Mesendoderm (in vitro differentiated cells): ENCODE measurements at places on chromosomes 2 and 18.

- peak; percentile 44 for DNase-seq
These were observed 13.3 kb upstream of the PRELID3A start for GRCh38 chr18:12394428-12394827.

- DNase-seq: no peak
These were observed 23.1 kb downstream of the RELCH start for GRCh38 chr18:62210138-62210537.

DNA sequence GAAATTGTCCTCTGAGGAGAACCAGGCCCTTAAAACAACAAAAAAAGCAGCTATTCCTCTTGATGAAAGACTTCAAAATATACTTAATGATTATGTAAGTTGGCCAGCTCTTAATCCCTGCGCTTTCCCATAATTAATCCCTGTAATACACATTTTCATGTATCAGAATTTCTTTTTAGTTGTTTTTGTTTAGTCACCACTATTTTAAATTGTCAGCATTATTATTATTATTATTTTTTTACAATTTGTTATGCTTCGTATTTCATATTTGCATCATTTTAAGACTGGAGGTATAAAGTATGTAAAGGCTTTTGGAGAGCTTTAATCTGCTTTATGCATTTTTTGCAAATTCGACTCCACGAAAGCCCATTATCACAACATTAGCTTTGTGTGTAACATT lies 152.9 kb downstream of the ACOXL start:
- DNase-seq: no peak

DNA sequence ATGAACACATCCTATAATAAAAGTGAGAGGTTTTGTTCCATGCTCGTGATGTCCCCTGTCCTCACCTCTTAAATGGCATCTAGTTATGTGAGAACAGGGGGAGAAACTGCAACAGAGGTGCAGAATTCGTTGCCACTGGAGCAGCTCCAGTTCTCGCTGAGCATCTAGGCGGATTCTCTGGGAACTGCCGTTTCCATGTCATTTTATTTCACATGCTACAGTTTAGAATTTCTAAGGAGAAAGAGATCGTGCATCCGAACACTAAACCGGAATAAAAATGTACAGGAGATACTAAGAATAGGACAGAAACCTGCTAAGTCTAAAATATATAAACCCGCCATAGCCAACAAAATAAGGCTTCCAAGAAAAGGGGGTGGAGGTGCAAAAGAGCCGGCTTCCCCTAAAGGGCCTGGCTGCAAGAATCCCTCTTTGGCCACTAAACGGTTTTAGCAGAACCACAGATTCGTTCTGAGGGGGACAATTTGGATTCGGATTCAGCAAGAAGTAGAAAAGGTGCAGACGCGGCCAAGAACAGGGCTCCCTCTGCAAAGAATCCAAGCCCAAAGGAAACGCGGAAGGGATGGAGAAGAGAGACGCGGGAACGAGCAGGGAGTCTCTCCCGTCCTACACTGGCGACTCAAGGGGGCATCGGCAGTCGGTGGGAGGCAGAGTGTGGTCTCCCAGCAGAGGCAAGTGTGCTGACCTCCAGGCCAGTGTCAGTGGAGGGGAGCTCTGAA lies 1.3 kb downstream of the TMEM163 start:
- DNase-seq: no peak

- DNase-seq: no peak
These were observed 19.3 kb downstream of the NCK2 start for GRCh38 chr2:105764059-105764458.

DNA sequence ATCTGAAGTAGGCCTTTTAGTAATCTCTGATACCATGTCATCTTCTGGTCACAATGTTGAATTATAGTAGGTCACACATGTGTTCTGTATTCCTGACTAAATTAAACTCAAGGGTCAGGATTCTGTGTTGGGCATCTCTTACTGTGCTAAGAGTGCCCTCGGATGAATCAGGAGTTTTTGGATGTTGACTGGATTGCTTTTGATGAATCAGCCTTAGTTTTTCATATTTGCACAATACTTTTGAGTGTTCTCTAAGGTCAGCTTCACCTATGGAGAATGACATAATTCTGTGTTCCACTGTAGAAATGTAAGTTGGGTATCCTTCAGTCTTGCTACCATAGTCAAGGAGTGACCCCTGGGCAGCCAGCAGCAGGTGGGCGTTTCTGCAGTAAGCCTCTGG lies 190.1 kb downstream of the PTPRM start:
- no peak for DNase-seq

DNA sequence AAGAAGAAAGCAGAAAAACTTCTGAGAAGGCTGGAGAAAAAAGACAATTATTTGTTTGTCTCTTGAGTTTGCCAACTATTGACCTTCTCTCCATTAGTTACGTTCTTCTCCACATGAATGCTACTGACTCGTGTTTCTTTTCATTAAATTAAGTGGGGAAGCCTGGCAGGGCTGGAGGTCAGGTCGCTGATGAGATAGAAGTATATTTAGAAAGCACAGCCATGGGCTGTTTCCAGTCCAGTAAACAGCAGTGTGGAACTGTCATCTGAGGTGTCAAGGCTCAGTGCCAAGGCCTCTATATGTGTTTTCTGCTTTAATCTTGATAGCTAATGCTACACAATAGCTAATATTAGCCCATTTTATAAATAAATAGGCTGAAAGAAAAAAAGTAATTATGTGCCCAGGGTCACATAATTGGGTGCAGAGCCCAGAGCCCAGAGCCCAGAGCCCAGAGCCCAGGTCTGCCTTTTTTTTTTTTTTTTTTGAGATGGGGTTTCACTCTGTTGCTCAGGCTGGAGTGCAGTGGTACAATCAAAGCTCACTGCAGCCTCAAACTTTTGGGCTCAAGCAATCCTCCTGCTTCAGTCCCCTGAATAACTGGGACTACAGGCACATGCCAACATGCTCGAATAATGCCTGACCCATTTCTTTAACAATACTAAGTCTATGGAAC lies 6.3 kb downstream of the MSGN1 start:
- no peak for DNase-seq

GRCh38 chr2:30147715-30148610 lies 1.2 kb downstream of the YPEL5 start:
- peak; percentile 87 for DNase-seq

- no peak for DNase-seq
These were observed 214.6 kb downstream of the TSN start for GRCh38 chr2:121969766-121970639.

- peak; percentile 52 for DNase-seq
These were observed 604 bp upstream of the STK11IP start for GRCh38 chr2:219596954-219597551.

DNA sequence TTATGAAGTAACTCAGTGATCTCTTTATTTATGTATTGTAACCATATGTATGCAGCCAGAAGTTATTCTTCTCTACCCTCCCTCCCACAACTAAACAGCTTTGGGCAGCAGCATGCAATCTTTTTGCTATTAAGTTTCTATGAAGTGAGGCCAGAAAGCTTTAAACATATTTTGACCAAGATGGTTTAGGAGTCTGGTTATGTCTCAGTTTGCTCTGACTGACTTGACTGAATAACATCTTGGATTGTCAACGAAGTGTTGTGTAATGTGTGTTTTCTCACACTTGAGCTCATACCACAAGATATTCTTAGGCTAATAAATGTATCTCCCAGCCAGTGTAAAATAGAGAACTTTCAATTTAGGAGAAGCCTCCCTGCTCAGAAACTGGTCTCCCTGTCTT lies 104.3 kb downstream of the TTC27 start:
- DNase-seq: no peak

DNA sequence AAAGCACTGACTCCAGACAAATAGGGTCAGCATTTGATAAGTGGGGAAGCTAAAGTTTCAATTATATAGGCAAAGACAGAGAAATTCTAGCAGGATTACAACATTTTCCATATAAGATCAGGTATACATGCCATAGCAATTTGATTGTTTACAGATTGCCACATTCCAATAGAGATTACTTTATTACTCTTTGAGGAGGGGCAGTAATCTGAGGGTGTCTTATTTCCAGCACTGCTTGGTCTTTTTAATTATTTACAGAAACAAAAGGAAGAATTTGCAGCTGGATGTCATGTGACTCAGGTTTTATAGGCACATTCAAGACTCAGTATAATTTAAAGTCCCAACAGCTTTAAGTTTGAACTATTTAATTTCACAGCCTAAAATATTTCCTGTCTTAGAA lies 42.5 kb upstream of the GPR39 start:
- DNase-seq: no peak

DNA sequence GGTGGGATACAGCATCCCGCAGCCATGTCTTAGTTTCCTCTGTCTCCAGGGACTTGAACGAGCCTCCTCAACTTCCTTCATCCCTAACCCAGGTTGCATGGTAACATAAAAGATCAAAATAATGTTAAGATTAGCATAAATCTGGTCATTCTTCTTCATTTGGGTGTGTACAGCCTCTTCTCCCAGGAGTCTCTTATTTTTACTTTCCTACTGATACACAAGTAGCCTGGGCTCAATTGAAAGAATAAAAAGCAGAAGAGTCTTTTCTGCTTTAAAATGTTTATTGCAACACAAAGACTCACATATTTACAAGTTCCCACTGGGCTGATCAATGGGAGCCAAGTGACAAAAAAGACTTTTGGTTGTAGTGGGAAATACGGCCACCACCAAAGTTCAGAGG lies 137.9 kb upstream of the PID1 start:
- no peak for DNase-seq

DNA sequence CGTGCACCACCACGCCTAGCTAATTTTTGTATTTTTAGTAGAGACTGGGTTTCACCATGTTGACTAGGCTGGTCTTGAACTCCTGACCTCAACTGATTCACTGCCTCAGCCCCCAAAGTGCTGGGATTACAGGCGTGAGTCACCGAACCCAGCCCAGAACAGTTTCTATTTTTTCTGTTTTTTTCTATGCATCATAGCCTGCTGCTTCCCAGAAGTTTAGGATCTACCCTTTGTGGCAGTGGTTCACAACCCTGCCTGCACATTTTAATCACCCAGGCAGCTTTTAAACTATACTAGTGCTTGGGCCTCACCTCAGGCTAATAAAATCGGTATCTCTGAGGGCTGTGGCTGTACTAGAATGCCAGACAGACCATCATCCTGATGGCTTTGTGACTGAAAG lies 39.7 kb upstream of the SOCS6 start:
- no peak for DNase-seq

DNA sequence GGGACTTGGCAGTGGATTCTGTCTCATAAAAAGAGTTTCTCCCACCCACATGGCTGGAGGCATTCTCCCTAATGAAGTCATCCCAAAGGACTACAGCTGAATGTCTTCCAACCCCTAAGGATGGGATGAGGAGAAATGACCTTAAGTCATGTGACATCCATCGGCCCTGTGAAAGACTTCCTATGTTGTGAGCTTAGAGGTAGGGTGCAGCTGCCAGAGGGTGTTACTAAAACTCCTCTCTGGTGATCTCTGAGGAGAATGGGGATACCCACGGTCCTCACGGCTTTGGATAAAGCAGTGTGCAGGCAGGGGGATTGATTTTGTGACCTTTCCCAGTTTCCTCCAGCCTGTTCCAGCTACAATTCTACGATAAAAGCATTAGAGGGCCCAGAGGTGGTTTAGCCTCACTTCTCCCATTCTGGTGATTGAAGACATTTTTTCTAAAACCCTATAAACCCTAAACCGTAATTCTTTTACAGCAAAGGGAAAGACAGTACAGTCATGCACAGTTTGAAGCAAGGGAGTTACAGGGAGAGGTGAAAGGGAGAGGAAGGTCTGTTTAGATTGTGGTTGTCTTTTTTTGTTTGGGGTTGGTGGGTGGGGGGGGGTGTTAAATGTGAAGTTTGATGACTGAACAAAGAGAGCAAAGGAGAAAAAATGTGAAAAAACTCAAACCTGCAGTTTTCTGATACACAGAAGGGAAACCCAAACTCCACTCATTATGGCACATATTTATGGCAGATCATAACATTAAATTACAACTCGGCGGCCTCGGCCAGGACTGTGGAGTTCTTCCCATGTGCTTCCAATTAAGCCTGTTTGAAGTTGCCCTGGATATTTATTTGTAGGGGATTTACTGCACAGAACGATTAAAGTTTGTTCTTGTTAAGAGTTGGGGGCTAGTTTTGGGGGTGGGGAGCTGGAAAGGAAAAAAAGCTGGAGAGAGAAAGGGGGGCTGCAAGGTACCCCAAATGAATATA lies 26.6 kb upstream of the SLC14A2 start:
- no peak for DNase-seq

- no peak for DNase-seq
These were observed 65.4 kb downstream of the SMAD7 start for GRCh38 chr18:48885266-48885923.

DNA sequence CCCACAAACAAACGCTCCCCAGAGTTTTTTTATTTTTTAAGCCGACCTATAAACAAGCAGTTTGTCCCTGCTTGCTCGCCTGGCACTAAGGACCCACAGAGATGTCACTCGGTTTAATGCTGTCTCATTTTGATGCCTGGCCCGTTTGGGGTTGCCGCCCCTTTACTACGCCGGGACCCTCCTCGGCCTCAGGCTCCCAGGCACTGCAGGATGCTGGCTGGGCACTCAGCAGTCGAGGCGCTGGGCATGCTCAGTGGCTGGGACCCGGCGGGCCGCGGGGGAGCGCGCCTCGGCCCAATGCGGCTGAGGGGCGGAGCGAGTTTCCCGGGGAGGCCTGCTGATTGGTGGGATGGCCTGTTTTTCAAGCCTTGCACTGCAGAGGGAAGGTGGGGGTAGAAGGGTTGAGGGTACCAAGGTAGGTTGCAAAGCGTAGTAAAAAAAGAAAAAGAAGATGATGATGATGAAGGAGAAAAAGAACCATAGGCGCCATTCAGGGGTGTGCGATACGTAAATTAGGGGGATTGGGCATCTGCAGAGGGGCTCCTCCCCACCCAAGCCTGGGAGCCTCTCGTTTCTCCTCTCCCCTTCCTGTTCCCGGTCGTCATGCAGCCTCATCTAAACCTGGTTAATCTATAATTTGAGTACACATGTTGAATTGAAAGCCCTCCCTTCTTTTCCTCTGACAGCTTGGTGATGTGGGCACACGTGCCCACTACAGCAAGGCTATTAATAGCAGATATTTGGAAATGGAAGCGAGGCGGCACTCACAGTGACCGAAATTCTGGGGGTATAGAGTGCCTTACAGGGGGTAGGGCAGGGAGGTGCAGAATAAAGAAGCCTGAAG lies 1.5 kb upstream of the IRS1 start:
- DNase-seq: peak; percentile 94

DNA sequence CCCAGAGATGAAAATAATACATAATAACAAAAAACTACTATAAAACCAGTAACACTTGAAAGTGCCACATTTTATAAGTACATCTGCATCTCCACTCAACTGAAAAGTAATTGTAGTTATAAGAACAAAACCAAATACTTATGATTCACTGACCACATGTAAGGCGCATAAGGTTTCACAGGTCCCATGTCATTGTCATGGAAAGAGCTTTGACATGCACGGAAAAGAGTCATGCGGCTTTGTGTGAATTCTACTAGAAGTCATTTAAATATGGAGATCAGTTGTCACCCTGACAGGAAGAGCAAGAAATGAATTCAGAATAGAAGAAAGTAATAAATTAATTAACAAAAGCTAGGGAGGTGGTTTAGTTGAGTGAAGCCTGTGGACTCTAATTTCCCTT lies 459.1 kb downstream of the CDH2 start:
- DNase-seq: peak; percentile 40

DNA sequence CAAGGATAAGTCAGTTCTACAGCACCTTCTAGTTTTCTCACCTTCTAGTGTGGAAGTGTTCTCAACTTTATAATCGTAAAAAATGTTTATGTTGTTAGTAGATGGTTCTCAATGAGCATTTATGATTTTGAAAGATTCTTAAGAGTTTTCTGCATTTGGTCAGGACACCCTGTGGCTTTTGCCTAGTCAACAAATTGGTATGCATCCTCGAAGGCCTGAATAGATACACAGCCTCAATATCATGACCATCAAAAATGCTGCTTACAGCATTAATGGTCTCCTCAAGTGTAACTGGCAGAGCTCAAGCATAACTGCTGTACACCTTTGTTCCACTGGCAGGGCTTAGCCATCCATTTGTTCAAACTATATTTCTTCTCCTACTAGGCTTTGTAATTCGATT lies 96.7 kb downstream of the CRACDL start:
- DNase-seq: peak; percentile 18
